ENCODE measurements at places on chromosomes 2 and 18. TPM values are rescaled to one million over a fixed set of nuclear protein-coding genes. Genes with fewer than 3 reads are reported as not detected.

DNA sequence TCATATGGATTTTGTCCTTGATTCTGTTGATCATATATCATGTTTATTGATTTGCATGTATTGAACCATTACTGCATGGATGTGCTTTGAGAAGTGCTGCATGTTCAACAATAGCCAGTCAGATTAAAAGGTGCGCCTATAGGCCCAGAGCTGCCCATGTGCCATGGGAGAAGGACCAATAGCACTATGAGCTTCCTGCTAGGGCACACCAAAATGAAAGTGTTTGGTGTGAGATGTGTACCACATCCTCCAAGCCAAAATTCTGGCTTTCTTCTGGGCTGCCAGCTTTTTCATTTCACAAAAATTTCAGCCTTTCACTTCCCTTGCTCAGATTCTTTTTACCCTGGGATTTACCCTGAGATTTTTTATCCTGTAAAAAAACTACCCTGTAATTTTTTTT lies 34.8 kb upstream of the MMADHC start:
- DNase-seq, result no peak

The DOCK10 gene
- total RNA-seq, result 7.7 TPM

DNA sequence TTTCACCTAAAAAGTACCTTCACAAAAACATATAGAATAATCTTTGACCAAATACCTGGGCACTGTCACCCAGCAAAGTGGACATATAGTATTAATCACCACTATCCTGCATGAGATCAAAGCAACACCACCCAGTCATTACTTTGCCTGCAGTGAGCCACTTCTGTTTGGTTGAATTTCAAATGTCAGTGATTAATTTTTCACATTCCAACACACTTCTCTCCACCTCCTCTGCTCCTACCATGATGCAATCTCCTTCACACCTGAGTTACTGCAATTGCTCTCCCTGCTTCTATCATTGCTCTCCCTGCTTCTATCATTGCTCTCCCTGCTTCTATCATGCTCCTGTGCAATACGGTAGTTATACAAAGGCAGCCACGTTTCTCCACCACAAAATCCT lies 106.1 kb upstream of the NETO1 start:
- DNase-seq, result no peak

The OSBPL6 gene
- 13.7 TPM for total RNA-seq

GRCh38 chr2:46781468-46782189 lies 134.0 kb downstream of the MCFD2 start:
- no peak for DNase-seq

The AKAIN1 gene
- not detected for total RNA-seq

The LRATD1 gene
- total RNA-seq, result 28.3 TPM

DNA sequence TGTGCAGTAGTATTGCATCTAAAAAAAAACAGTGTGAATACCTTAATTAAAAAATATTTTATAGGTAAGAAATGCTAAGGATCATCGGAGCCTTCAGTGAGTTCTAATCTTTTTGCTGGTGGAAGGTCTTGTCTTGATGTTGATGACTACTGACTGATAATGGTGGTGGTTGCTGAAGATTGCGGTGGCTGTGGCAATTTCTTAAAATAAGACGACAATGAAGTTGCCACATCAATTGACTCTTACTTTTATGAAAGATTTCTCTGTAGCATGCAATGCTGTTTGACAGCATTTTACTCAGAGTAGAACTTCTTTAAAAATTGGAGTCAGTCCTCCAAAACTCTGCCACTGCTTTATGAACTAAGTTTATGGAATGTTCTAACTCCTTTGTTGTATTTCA lies 36.2 kb downstream of the GLS start:
- no peak for DNase-seq

DNA sequence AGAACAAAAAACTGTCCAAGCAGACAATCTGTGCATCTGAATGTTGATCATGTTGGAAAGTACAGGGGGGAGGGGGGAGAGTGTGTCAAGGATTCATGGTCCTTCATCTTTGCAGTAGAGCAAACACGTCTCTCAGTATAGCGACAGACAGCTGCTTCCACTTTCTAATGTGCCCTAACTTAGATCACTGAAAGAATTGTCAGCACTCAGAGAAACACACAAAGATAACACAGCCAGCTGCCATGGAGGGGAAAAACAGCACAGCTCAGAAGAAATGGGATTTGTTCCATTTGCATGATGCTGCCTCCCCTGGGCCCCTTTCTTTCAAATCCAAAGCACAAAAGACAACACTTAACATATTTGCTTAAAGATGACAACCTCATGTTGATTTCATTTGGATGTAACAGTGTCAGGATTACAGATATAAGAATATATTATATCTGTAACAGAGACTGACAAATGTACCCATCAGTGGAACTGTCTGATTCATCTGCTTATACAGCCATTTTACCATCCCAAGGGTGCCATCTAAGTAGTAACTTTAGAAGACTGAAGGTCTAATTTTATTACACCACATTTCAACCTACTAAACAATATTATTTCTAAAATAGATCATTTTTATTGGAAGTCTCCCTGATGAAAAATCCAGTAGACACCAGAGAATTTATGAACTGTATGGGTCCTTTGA lies 17.7 kb downstream of the FIGN start:
- DNase-seq, result no peak

The PRLH gene
- not detected for total RNA-seq

GRCh38 chr2:197248623-197249022 lies 62.0 kb downstream of the ANKRD44 start:
- DNase-seq, result peak; percentile 10

- DNase-seq, result no peak
Observed at GRCh38 chr18:65768120-65768778, 17.4 kb downstream of the CDH7 start.

DNA sequence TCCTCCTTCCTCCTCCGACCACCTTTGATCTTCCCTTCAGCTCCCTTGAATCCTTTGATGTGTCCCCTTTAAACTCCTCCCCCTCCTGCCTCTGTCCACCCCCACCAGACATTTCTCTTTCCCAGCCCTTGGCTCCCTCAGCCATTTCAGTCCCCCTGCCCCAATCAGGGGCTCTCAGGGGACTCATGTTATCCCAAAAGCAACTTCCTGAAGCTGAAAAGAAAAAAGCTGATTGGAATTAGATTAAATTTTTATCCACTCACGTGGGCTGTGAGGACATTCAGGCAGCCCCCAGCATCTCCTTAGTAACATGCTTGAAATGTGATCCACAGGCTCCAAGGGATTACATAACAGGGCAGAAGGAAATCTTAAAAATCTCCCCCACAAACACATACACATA lies 81.3 kb downstream of the NEURL3 start:
- DNase-seq, result peak; percentile 16

GRCh38 chr2:148067801-148068200 lies 46.9 kb downstream of the MBD5 start:
- DNase-seq, result no peak

The CCDC68 gene
- 2.2 TPM for total RNA-seq

DNA sequence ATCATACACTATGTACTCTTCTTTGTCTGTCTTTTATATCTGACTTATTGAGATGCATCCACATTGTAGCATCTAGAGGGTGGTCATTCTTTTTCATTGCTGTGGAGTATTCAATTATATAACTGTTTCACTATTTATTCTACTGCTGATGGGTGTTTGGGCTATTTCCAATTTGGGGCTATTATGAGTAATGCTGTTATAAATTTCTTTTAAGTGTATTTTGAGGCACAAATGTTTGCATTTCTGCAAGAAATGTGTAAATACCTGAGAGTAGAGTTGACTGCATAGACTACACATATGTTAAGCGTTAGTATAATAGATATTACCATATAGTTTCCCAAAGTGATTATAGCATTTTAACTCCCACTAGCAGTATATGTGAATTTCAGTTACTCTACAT lies 26.9 kb upstream of the PPP1R1C start:
- DNase-seq, result no peak

DNA sequence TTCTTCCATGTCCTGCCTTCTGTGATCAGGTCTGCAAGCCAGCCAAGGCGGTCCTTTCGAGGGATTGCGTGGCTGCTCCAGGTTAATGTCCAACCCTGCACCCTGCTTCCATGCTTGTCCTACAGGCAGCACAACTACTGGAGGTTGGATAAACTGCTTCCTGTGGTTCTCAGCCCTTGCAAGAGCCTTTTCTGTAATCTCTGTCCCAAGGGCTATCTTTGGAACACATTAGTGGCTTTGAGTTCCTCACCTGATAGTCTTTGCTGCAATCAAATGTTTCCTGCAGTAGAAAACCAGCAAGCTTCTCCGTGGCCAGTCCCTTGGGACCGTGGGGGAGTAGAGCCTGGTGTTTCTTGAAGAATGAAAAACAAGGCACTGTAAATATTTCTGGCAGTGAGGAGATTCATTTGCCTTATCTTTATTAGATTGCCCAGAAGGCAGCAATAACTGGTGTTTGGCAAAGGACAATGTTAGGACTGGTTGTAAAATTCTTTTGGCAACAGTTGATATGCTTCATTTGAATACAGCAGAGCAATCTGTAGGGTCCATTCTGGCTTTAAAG lies 214.4 kb downstream of the FHOD3 start:
- DNase-seq, result no peak

DNA sequence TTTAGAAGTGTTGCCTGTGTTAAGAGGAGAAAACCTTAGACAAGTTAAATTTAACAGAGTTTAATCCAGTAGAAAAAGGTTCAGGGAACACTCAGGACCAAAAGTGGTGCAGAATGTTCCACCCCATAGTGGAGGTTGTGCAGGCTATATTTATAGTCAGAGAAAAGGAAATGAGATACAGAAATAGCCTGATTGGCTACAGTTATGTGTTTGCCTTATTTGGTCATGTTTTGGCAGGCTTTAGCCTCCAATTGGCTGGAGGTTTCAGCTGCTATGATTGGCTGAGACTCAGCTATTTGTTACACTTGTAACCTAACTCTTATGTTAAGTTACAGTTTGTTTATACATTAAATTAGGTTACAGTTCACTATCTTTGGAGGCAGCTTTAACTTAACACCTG lies 4.2 kb downstream of the STAMBP start:
- DNase-seq, result peak; percentile 15

The RUFY4 gene
- total RNA-seq, result not detected

DNA sequence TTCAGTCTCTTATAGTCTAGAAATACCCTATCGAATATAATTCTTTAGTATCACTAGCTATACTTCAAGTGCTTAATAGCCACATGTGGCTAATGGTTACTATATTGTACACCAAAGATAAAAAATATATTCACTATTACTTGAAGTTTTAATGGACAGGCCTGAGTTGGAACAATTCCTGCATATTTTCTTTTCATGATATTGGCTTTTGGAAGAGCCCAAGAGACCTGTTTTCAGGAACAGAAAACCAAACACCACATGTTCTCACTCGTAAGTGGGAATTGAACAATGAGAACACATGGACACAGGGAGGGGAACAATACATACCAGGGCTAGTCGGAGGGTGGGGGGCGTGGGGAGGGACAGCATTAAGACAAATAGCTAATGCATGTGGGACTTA lies 334.4 kb upstream of the TRIB2 start:
- no peak for DNase-seq
